ENCODE measurements at places on chromosomes 5 and 9.

DNA sequence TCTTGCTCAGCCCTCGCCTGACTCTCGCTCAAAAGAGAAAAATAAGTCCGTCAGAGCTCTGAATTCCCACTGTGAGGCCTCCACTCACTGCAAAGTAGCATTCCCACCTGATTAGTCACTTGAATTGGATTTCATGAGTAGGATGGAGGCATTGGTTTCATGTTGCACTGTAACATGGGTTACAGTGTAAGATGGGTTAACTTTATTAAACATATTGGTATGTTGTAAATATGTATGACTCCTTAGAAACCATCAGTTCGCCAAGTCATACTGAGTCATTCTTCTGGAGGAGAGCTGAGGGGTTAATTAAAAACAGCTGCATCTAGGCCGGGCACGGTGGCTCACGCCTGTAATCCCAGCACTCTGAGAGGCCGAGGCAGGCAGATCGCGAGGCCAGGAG, 93.8 kb upstream of the BNC2 start:
- H3K4me1 ChIP-seq = no peaks in the 10 kb centered on the region
- H3K27ac ChIP-seq = no peak overlapping the region

- no peaks in the 10 kb centered on the region for H3K36me3 ChIP-seq
- no peaks in the 10 kb centered on the region for H3K27me3 ChIP-seq
- H3K4me3 ChIP-seq = no peak overlapping the region
- no peak for DNase-seq
Measured at GRCh38 chr5:109242518-109242917, 167.3 kb downstream of the PJA2 start.

GRCh38 chr9:122551371-122551770, 1.5 kb upstream of the OR1N2 start:
- H3K27me3 ChIP-seq = no peaks in the 10 kb centered on the region
- no peak overlapping the region for H3K27ac ChIP-seq
- no peak for DNase-seq
- H3K36me3 ChIP-seq = no peaks in the 10 kb centered on the region

- H3K36me3 ChIP-seq = no peaks in the 10 kb centered on the region
- peak overlapping the region; percentile 93 for H3K27ac ChIP-seq
- no peak for DNase-seq
- no peak overlapping the region for H3K4me3 ChIP-seq
- H3K4me1 ChIP-seq = peaks cover 78% of the 10 kb centered on the region
Measured at GRCh38 chr5:149448831-149449714, 70.0 kb upstream of the IL17B start.

DNA sequence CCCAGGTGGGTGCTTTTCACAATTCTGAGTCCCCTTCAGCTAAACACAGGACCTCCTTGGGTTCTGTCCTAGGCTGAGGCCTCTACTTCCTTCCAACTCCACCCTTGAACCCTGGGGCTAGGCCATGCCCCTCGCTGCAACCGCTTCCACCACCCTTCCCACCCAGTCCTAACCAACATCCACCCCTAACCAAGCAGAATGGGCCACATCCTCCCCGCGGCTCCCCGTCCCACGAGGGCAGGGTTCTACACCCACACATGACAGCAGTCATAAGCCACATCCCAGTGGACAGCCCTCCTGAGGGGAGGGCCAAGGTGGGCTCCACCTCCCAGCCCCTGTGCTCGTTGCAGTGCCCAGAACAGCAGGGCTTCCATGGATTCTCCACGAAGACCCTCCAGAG, 65.8 kb downstream of the SHB start:
- no peak overlapping the region for H3K27ac ChIP-seq
- DNase-seq = no peak
- H3K36me3 ChIP-seq = no peaks in the 10 kb centered on the region

DNA sequence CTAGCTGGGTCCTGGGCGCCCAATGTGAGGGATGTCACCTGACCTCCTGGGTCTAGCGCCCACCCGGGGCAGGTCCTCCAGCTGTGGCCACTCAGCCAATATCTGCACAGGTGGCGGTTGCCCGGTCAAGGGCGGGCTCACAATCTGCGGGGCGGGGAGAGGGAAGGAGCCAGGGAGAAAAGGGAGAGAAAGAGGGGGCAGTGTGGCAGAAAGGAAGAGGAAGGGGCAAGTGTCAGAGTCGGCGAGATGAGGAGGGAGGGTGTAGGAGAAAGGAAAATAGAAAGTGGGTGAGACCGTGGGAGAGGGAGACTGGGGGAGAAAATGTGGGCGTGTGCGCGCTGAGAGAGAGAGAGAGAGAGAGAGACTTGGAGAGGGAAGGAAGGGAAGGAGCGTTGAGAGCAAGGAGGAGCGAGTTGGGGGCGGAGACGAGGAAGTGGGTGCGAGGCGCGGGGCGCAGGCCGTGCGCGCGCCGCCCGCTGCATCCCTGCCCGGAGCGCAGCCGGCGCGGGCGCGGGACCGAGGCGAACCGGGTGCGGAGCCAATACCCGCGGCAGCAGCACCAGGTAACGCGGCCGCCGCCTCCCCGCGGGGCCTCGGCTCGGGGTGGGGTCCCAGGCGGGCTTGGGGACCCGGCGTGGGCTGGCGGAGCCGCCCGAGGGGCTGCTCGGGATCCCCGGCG, at the start of gene HRH2:
TSS of gene HRH2 (plus strand) at position 479 of the 679 bp plus-strand sequence. CDS start 25,163 bp downstream, outside the sequence.
- no peak within 1 kb of the TSS for H3K27ac ChIP-seq
- H3K36me3 ChIP-seq = no peaks in the 10 kb centered on the region
- H3K27me3 ChIP-seq = no peaks in the 10 kb centered on the region
- no peak for DNase-seq
- H3K4me1 ChIP-seq = peaks cover 3% of the 10 kb centered on the region

- H3K27ac ChIP-seq = no peak overlapping the region
- no peak for DNase-seq
- peaks cover 15% of the 10 kb centered on the region for H3K4me1 ChIP-seq
- no peak overlapping the region for H3K4me3 ChIP-seq
- peaks cover 14% of the 10 kb centered on the region for H3K36me3 ChIP-seq
- no peaks in the 10 kb centered on the region for H3K27me3 ChIP-seq
Measured at GRCh38 chr9:120391691-120392090, 188.3 kb downstream of the CDK5RAP2 start.

DNA sequence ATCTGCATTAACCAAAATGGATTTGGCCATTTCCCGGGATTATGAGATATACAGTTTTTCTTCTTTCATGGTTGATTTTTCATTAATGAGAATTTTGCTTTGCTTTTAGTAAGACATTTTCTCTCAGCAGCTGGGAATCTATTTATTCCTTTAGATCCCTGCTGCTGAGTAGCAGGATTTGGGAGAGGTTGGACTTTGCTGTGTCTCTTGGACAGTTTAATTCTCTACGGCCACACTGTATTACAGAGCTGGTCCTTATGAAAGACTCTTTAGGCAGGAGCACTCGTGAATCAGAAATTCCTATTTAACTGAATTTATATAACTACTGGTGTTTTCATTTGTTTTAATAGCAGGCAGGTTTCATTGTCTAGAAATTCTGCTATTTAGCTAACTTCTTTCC, 1.6 kb downstream of the UNC13B start:
- H3K36me3 ChIP-seq = no peaks in the 10 kb centered on the region
- H3K4me3 ChIP-seq = peak overlapping the region; percentile 85
- no peaks in the 10 kb centered on the region for H3K27me3 ChIP-seq
- H3K4me1 ChIP-seq = peaks cover 12% of the 10 kb centered on the region
- peak overlapping the region; percentile 73 for H3K27ac ChIP-seq

GRCh38 chr9:115690786-115691496, 462.6 kb upstream of the PAPPA start:
- no peaks in the 10 kb centered on the region for H3K36me3 ChIP-seq
- H3K27ac ChIP-seq = peak overlapping the region; percentile 39
- DNase-seq = no peak
- peaks cover 5% of the 10 kb centered on the region for H3K4me1 ChIP-seq

DNA sequence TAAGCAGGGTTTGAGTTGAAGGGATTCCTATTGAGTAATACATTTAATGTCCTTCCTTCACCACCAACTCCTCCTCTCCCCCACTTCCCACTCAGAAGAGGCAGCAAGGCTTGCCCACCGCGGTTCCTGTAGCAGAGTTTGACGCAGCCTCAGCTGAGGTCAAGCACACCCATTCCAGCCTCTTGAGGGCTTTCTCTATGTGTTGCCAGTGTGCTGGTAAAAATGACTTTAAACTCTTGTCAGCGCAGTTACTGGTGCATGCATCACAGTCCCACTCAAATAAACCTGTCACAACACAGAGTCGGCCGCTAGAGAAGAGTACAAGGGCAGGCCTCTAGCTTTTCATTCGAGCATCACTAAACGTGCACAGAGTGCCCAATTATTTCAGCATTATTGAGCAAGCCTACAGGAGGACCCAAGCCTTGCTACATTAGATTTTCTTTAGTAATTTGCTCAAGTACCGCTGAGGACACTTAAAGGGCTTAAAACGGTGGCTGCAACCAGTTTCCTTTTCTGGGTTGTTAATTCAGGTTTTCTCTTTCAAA, 79.6 kb downstream of the TLE4 start:
- H3K27ac ChIP-seq = no peak overlapping the region
- H3K27me3 ChIP-seq = no peaks in the 10 kb centered on the region
- H3K4me3 ChIP-seq = no peak overlapping the region

- H3K27ac ChIP-seq = no peak overlapping the region
- no peak overlapping the region for H3K4me3 ChIP-seq
- H3K27me3 ChIP-seq = no peaks in the 10 kb centered on the region
- no peaks in the 10 kb centered on the region for H3K36me3 ChIP-seq
Measured at GRCh38 chr5:127411381-127411780, 106.1 kb upstream of the PRRC1 start.

DNA sequence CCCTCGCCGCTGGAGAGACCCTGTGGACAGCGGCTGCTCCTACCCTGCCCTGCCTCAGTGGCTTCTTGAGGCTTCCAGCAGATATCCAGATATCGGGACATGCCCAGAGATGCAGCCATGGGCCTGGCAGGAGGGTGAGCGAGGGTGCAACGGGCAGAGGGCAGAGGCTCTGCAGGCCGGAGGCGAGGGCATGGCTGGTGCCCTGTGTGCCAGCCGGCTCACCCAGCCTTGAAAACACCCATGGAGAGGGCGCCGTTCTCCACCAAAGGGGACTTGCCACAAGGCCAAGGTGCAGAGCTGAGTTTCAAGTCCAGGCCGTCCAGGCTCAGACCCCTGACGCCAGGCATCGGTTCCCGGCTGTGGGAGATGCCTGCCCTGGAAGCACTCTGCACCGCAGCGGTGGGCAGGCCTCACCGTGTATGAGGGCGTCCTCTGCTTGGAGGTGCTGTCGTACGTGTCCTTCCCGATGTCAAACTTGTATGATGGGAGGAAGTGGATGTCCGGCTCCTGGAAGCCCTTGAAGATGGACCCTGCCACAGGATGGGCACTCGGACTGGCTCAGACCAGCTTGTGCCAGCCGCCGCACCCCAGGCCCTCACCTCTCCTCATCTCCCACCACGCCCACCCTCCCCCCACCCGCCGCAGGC, 8.9 kb downstream of the INPP5E start:
- H3K27me3 ChIP-seq = no peaks in the 10 kb centered on the region
- H3K36me3 ChIP-seq = peaks cover 30% of the 10 kb centered on the region
- no peak overlapping the region for H3K4me3 ChIP-seq
- H3K4me1 ChIP-seq = no peaks in the 10 kb centered on the region
- no peak overlapping the region for H3K27ac ChIP-seq

GRCh38 chr5:11602298-11602697, 301.9 kb downstream of the CTNND2 start:
- H3K4me3 ChIP-seq = no peak overlapping the region
- no peaks in the 10 kb centered on the region for H3K27me3 ChIP-seq
- H3K27ac ChIP-seq = no peak overlapping the region

- H3K27me3 ChIP-seq = no peaks in the 10 kb centered on the region
- no peak overlapping the region for H3K27ac ChIP-seq
- H3K36me3 ChIP-seq = no peaks in the 10 kb centered on the region
- no peak overlapping the region for H3K4me3 ChIP-seq
- no peaks in the 10 kb centered on the region for H3K4me1 ChIP-seq
- no peak for DNase-seq
Measured at GRCh38 chr5:160805376-160805775, 46.6 kb downstream of the ATP10B start.

- H3K4me3 ChIP-seq = no peak overlapping the region
- H3K36me3 ChIP-seq = no peaks in the 10 kb centered on the region
- DNase-seq = no peak
- no peaks in the 10 kb centered on the region for H3K4me1 ChIP-seq
Measured at GRCh38 chr9:111843971-111844370, 49.2 kb upstream of the SHOC1 start.

Data from thoracic aorta (tissue), 2 donors.